Breast epithelium (tissue), 4 donors: ENCODE measurements at places on chromosomes 2 and 18. TPM values are rescaled to one million over a fixed set of nuclear protein-coding genes. Genes with fewer than 3 reads are reported as not detected.

DNA sequence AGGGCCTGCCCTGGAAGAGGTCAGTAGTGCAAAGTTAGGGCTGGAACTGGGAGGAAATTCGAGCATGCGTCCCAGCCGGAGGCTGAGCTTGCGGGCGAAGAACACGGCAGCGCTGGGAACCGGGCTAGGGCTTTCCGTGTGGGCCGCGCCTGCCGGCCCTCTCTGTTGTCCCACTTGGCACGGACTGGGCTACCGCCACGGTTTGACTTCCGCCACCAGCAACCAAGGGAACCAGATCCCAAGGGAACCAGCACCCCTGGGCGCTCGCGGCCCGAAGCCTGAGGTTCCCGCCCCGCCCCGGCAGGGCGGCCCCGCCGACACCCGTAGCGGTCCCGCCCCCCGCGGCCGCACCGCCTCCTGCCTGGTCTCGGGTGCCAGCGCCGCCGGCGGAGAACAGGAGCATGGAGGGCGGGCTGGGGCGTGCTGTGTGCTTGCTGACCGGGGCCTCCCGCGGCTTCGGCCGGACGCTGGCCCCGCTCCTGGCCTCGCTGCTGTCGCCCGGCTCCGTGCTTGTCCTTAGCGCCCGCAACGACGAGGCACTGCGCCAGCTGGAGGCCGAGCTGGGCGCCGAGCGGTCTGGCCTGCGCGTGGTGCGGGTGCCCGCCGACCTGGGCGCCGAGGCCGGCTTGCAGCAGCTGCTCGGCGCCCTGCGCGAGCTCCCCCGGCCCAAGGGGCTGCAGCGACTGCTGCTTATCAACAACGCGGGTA is at the start of gene SPR:
SPR (plus strand) TSS at position 377 of the 708 bp plus-strand sequence; CDS start at position 402, 25 bp downstream.
- H3K4me1 ChIP-seq: peaks cover 8% of the 10 kb centered on the region
- no peaks in the 10 kb centered on the region for H3K27me3 ChIP-seq
- peak; percentile 34 for DNase-seq
- H3K36me3 ChIP-seq: no peaks in the 10 kb centered on the region

- H3K36me3 ChIP-seq: no peaks in the 10 kb centered on the region
- H3K27me3 ChIP-seq: no peaks in the 10 kb centered on the region
- H3K27ac ChIP-seq: no peak overlapping the region
These were observed 54.9 kb downstream of the FAM178B start for GRCh38 chr2:96931466-96931865.

DNA sequence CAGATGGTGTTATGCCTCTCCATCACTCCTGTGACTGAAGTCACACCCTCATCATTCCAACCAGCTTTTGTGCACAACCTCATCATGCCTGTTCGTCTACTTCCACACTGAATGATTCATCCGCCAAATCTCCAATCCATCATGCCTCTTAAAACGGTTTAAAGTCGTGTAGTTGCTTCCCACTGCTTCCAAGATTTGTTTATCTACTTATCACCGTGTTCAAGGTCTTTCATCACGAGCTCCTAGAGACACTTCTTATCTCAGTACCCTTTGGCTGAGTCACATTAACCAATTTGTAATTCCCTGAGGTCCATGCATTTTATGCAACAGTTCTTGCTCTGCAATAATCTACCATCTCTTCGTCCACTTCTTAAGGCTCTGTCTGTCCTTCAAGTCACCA is 592.3 kb upstream of the ID2 start:
- no peak overlapping the region for H3K4me3 ChIP-seq
- H3K27me3 ChIP-seq: no peaks in the 10 kb centered on the region
- DNase-seq: no peak
- no peaks in the 10 kb centered on the region for H3K36me3 ChIP-seq
- H3K27ac ChIP-seq: no peak overlapping the region
- no peaks in the 10 kb centered on the region for H3K4me1 ChIP-seq

FAM161A gene
- 3.5 TPM for total RNA-seq

DNA sequence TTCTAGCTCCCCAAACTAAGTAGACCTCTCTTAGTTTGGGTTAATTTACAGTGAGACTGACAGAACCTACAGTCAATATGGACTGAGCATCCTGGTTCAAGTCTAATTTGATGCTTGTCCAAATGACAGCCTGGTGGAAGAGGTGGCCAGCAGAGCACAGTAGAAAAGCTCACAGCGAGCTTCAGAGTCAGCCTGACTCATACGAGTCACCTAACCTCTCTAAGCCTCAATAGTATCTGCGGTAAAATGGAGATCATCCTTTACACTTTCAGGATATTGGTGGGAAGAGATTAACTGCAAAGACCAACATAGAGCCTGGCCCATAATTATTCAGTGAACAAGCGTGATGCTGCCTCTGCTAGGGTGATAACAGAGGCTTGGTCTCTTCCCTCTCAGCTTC is 54.5 kb downstream of the DOCK10 start:
- no peak for DNase-seq
- no peaks in the 10 kb centered on the region for H3K36me3 ChIP-seq
- no peak overlapping the region for H3K4me3 ChIP-seq
- H3K4me1 ChIP-seq: no peaks in the 10 kb centered on the region

SNTG2 gene
- total RNA-seq: 7.4 TPM
